ENCODE measurements at places on chromosomes 12 and 14.

GRCh38 chr14:21026988-21027315 is 2.1 kb upstream of the NDRG2 start:
- DNase-seq = no peak

GRCh38 chr12:101299931-101300330 is 20.0 kb downstream of the UTP20 start:
- DNase-seq = no peak

- peak; percentile 75 for DNase-seq
These were observed 342.7 kb downstream of the PRKD1 start for GRCh38 chr14:29584992-29585391.

GRCh38 chr14:105938055-105938863 is 411.9 kb downstream of the TMEM121 start:
- DNase-seq = no peak

DNA sequence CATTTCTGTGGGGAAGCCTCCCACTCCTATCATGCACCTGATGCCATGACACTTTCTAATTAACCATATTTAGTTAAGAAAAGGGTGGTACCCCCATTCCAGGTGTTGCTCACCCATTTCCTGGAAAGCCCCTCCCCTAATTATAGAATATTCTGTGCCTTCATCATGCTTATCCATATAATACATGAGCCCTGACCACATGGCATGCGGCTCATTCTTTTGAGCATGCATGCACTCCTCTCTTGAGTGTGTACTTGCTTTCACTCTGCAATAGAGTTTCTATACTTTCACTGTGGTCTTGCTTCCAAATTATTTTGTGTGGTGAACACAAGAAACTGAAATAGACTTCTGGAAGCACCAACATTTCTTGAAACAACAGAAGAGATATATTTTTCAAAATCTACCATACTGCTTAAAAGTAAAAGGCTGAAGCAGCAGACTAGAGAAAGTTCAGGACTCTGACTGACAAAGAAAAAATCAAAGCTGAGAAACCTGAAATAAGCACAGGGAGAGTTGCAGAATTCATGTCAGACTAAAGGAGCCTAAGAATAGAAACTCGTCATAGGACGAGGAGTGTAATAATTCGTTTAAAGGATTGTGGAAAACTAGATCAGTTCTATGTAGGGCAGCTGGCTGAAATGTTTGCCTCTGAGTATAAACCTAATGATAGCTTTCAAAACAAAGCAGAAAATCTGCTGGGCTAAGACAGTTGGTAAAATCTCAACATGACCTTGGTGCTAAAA is 144.8 kb downstream of the KITLG start:
- no peak for DNase-seq

- DNase-seq = no peak
These were observed 112.1 kb downstream of the DICER1 start for GRCh38 chr14:95045106-95045701.

- DNase-seq = no peak
These were observed 133.2 kb downstream of the SCARB1 start for GRCh38 chr12:124730455-124730932.

GRCh38 chr12:55955800-55956508 is 9.9 kb downstream of the PMEL start:
- peak; percentile 71 for DNase-seq
